ENCODE measurements at places on chromosomes 4 and X. TPM values are rescaled to one million over a fixed set of nuclear protein-coding genes. Genes with fewer than 3 reads are reported as not detected.

MAGEA9B gene
- not detected for total RNA-seq

DNA sequence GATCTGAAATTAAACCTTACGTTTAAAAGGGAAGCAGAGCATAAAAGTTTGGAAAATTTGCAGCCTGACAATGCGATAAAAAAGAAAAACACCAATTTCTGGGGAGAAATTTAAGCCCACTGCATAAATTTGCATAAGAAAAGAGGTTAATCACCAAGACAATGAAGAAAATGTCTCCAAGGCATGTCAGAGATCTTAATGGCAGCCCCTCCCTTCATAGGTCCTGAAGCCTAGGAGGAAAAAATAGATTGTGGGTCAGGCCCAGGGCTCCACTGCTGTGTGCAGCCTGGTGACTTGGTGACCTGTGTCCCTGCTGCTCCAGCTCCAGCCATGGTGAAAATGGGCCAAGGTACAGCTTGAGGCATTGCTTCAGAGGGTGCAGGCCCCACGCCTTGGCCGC lies 264.0 kb upstream of the CT83 start:
- H3K36me3 ChIP-seq, result no peaks in the 10 kb centered on the region
- no peak overlapping the region for H3K4me3 ChIP-seq
- H3K4me1 ChIP-seq, result no peaks in the 10 kb centered on the region
- H3K27me3 ChIP-seq, result no peaks in the 10 kb centered on the region
- H3K27ac ChIP-seq, result no peak overlapping the region
- no peak for DNase-seq

- H3K36me3 ChIP-seq, result no peaks in the 10 kb centered on the region
- DNase-seq, result peak; percentile 59
- no peaks in the 10 kb centered on the region for H3K27me3 ChIP-seq
- H3K4me3 ChIP-seq, result peak overlapping the region; percentile 57
- peaks cover 26% of the 10 kb centered on the region for H3K4me1 ChIP-seq
- H3K27ac ChIP-seq, result peak overlapping the region; percentile 84
Observed at GRCh38 chrX:45771560-45772340, 571.1 kb upstream of the DIPK2B start.

GRCh38 chrX:130299279-130300009 lies 30.7 kb upstream of the ZNF280C start:
- no peak for DNase-seq
- no peaks in the 10 kb centered on the region for H3K36me3 ChIP-seq
- H3K27me3 ChIP-seq, result no peaks in the 10 kb centered on the region

GABRB1 gene
- total RNA-seq, result not detected

ENOX2 gene
- total RNA-seq, result 16.8 TPM

NSG1 gene
- total RNA-seq, result 0.50 TPM

DNA sequence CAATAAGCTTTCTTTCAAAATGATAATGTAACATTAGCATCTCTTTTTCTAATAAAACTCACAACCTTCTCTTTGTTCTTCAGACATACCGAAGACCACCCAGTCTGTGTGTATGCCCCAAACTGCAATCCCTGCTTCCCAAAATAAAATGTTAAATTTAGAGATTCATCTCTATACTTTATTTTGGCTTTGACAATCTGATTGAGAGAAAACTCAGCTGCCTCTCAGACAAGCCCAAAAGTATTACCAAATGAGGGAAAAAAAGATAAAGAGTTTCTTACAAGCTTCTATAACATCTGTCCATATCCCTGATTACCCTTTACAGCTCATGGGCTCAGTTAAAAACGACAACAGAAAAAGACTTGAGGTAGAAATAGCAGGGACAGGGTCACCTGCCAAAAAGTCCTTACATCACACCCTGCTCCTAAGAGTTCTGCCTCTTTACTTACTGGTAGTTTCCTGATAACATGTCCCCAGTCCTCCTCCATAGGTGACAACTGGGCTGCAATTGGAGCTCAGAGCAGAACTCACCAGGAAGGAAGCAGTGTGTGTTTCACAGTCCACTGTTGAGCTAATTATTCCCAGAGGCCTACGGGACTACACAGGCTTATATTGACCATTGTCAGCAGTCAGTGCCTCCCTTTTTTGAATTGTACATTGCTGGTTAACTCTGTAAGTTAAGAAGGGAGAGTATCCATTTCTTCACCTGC lies 70.9 kb upstream of the FAM9C start:
- H3K27ac ChIP-seq, result peak overlapping the region; percentile 24
- H3K36me3 ChIP-seq, result no peaks in the 10 kb centered on the region
- H3K4me1 ChIP-seq, result peaks cover 17% of the 10 kb centered on the region

SSX3 gene
- not detected for total RNA-seq

DNA sequence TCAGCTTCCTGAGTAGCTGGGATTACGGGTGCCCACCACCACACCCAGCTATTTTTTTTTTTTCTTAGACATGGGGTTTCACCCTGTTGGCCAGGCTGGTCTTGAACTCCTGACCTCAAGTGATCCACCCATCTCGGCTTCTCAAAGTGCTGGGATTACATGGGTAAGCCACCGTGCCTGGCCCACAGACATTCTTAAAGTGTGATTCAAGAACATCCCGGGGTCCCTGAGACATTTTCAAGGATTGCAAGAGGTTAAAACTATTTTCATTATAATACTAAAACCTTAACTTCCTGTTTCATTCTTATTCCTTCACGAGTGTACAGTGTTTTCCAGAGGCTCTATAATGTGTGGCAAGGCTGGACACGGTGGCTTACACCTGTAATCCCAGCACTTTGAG lies 318.7 kb downstream of the CAMK2D start:
- H3K4me3 ChIP-seq, result no peak overlapping the region
- H3K36me3 ChIP-seq, result no peaks in the 10 kb centered on the region
- no peaks in the 10 kb centered on the region for H3K27me3 ChIP-seq
- H3K27ac ChIP-seq, result no peak overlapping the region
